ENCODE measurements at places on chromosomes 4 and X.

- no peak for DNase-seq
These were observed 31.4 kb upstream of the RELL1 start for GRCh38 chr4:37717576-37717975.

DNA sequence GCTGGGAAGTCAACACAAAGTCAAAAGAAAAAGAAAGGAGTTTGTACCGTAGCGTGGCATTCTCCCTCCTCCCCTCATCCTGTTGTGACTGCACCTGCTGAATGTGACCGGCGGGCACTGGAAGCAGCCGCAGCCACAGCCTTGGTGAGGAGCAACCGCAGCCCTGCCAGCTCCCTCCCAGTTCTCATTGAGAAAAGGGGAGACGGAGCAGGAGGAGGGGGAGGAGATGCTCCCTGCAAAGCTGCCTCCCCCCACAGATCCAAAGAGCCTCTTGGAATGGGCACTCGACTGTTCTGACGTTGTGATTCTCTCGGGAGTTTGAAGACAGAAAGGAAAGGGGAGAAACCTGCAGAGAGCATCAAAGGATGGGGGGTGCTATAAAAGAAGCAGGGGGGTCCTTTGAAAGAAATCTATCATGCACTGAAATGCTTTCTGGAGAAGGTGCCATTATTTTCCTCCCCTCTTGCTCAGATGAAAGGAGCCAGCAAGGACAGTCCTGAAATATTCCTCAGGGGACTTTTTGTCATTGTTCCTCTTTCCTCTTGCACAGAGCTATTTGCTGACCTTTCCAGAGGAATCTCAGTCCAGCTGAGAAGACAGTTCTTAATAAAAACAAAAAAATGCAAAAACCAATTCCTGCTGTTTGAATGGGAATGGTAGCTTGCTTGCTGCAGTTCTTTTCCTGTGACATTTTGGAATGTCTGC, 429.7 kb downstream of the MAPK10 start:
- DNase-seq: no peak

- DNase-seq: no peak
These were observed 1.2 kb downstream of the MSMO1 start for GRCh38 chr4:165328708-165329107.

DNA sequence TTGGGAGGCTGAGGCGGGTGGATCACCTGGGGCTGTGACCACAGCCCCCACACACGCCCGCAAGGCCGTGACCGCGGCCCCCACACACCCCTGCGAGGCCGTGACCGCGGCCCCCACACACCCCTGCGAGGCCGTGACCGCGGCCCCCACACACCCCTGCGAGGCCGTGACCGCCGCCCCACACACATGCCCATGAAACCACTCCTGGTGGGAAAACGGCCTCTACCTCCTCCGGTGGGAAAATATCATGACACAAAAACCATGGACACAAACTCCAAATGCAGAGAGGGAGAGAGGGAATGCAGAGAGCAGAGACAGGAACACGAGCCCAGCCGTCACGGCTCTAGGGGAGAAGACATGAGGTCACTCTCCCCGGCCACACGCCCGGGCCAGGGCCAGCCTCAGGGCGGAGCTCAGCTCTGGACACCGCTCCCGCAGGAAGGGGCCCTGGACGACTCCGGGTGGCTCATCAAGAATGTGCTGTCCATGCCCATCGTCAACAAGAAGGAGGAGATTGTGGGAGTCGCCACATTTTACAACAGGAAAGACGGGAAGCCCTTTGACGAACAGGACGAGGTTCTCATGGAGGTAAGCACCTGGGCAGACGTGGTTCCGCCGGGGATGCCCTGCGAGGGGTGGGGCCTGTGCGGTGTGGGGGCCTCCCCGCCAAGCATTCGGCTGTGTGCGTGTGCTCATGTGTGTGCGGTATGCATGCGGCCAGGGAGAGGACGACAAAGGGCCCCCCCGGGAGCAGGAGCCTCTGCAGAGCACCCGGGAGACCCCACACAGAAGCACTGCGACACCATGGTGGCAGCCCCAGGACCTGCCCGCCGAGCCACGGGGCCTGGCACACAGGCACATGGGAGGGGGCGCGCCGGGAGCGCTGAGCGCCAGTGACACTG, 17.4 kb downstream of the ATP5ME start:
- no peak for DNase-seq

DNA sequence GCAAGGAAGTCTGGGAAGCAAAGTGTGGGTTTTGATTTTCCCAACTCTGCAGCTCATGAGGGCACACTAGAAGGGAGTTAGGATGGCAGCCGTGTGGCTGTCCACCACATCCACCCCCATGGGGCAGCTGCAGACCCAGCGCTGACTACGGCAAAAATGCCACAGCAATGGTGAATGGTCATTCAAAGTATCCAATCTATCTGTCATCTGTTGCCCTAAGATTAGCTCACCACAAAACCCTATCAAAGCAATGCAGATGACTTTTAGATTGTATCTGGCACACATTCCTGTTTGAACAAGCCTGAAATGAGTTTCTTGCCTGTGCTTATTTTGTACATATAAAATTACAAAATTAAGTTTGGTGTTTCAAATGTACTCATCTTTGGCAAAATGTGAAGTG, 29.7 kb upstream of the HPSE start:
- no peak for DNase-seq

- DNase-seq: no peak
These were observed 17.0 kb downstream of the ADGRA3 start for GRCh38 chr4:22498866-22499265.

DNA sequence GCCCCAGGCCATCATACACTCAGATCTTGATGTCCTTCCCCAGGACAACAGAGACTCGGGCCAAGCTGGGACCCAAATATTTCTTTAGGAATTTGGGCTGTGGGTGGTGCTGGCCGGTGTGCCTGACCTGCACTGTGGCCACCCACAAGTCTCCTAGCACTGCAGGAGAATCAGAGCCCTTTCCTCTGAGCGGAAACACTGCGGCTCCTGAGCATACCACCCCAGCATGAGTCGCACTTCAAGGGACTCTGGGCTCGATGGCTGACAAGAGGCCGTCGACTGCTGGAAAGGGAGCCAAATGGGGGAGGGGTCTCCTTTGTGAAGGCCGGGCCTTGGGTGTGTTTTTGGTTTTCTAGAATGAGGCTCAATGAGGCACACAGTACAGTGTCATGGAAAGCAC, 13.0 kb upstream of the IRAK1 start:
- no peak for DNase-seq

GRCh38 chr4:155207534-155208257, 740 bp upstream of the NPY2R start:
- no peak for DNase-seq

- DNase-seq: peak; percentile 1
These were observed 840 bp downstream of the ZNF711 start for GRCh38 chrX:85244450-85245211.

GRCh38 chr4:53281438-53281837, 84.4 kb downstream of the SCFD2 start:
- no peak for DNase-seq

GRCh38 chr4:102665527-102665926, 95.2 kb downstream of the MANBA start:
- DNase-seq: no peak

DNA sequence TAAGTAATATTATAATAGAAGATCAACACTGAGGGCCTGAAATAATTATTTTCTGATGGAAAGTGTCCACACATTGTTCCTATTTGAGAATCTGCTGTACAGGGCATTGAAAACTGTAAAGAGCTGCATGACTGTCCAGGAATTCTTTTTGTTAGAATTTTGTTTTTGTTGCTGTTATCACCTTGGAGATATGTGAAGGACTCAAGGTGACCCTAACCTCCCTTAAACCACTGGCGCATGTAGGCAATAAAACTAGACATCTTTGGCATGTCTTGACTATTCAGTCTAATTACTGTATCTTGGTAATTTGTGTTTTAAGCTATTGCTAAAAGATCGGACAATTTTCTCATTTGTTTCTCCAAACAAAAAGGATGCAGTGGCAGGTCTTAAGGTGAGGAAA, 55.5 kb upstream of the SMIM10 start:
- no peak for DNase-seq

DNA sequence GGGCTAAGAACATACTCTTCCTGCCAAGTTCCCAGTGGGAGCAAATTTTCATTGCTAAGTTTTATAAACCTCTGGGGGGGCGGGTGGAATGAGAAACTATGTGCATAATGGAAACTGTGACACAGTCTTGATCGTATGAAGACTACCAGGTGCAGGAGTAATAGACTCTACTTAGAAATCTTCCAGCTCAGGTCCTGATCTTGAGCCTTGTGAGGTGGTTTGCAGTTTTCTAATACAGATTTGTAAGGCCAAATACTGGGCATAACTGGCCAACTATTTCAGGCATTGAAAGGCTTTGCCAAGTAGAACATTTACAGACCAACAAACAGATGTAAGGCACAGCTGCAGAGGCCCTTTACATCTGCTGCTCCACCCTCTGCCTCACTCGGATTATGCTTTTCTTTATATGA, 89.7 kb upstream of the CBR4 start:
- DNase-seq: no peak

GRCh38 chr4:71429106-71429505, 90.3 kb downstream of the SLC4A4 start:
- DNase-seq: no peak

DNA sequence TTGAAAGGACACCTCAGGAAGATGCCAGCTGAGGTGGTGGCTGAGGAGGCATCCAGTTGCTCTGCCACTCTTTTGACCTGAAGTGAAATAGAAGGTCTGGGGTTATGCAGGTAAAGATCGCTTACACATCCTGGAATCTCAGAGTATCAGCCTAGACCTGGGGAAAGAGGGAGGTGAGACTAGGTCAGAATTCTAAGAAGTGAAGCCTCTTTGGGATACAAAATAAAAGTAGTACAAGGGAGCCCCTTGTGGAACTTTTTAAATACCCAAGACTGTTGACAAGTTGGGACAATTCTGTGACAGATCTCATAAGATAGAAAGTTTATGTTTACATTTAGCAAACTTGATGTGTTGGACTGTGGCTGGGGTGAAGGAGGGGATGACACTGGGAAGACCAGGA, 263.1 kb downstream of the SPRY1 start:
- DNase-seq: no peak

DNA sequence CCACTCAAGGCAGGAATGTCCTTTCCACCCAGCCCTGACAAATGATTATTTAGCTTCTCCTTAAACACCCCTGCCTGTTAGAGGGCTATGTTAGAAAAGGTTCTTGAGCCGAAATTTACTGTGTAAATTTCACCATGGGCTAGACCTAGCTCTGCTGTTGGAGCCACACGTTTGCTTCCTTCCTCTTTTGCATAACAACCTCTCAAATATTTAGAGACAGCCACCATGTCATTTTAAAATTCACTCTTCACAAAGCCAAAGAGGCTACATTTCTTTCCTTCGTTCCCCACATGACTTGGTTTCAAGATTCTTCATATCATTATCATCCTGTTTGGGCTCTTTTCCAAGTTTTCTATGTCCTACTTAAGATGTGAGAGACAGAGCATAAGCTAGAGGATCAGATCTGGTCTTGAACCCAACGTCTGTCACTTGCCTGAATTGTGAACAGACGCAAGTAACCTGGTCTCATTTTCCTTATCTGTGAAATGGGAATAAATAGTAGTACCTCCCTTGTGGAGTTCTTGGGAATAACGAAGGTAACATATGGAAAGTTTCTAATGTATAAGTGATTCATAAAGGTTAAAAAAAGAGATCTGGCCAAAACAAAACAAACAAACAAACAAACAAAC, 6.7 kb downstream of the DOCK11 start:
- DNase-seq: no peak

GRCh38 chr4:2395038-2395437, 23.4 kb downstream of the ZFYVE28 start:
- DNase-seq: no peak

DNA sequence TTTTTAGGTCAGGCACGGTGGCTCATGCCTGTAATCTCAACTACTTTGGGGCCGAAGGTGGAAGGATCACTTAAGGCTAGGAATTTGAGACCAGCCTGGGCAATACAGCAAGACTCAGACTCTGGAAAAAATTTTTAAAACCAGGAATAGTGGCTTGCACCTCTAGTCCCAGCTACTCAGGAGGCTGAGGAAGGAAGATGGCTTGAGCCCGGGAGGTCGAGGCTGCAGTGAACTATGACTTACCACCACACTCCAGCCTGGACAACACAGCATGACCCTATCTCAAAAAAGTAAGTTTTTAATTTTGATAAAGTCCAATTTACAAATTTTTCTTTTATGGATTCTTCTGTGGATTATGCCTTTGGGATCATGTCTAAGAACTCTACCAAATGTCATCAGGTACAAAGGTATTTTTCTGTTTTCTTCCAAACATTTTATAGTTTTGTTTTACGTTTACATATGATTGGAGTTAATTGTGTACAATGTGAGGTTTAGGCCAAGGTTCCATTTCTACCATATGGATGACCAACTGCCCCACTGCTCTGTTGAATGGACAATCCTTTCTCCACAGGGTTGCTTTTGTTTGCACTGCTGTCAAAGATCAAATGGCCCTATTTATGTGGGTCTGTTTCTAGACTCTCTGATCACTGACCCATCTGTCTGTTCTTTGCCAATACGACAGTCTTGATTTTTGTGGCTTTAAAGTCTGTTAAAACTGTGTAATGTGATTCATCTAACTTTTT, 48.2 kb downstream of the CPLX1 start:
- DNase-seq: no peak

GRCh38 chrX:125404667-125405160, 85.0 kb downstream of the TEX13C start:
- DNase-seq: no peak

- no peak for DNase-seq
These were observed 45.7 kb downstream of the BEND2 start for GRCh38 chrX:18174971-18175370.

DNA sequence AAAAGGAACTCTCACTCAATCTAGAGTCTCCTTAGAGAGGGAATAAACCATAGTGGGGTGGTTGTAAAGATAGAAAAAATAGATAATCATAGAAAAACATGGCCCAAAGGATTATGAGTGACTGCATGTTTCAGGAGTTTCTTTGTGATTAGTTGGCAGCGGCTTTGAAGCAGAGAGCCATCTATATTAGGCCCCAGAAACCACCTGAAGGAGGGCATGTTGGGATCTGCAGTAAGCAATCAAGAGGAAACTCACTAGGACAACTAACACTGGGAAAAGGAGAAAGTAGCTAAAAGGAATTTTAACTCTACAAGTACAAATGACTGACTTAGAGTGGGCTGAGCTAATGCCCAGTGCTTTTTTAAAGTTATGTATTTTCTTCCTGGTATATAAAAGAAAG, 269.2 kb upstream of the NRK start:
- no peak for DNase-seq

GRCh38 chr4:55395218-55395528, 584 bp upstream of the TMEM165 start:
- DNase-seq: no peak

- no peak for DNase-seq
These were observed 20.4 kb downstream of the DOK7 start for GRCh38 chr4:3483471-3483921.

- DNase-seq: no peak
These were observed 23.4 kb downstream of the STIM2 start for GRCh38 chr4:26884026-26884425.
